ENCODE measurements at places on chromosomes 3 and 15.
A peak's percentile ranks its signal among the peaks of the same experiment; 100 is the strongest.

GRCh38 chr15:39473298-39473947 lies 107.5 kb upstream of the THBS1 start:
- no peak for DNase-seq

DNA sequence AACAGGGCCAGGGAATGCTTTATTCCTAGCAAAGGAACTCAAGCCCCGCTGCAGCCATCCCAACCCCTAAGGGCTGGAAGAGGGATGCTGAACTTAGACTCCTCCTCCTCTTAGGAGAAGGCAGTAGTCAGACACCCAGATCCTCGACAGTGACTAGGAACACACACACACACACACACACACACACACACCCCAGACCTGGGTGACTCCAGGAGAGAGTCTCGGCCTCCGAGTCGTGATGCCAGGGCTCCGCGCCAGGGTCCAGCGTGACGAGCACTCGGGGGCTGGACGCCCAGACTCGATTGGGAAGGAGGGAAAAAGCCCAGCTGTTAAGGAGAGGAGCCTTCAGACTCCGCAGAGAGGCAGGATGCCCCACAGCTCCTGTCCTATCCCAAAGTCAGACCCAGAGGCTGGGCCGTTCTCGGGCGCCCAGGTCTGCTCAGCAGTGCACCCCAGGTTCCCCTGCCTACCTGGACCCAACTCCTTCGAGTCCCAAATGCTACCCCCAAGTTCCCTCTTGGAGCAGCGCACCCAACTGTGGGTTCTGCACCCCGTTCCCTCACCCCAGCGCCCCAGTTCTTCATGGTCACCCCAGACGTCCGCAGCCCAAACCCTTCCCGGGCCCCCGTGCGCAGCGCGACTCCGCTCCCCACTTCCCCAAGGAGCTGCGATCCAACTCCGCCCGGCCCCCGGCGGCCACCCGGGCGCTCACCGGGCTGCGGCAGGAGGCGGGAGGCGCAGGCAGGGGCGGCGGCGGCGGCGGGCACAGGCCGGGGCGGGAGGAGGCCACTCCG lies 421 bp downstream of the BMF start:
- no peak for DNase-seq

GRCh38 chr15:83322061-83322460 lies 37.6 kb upstream of the BNC1 start:
- no peak for DNase-seq

DNA sequence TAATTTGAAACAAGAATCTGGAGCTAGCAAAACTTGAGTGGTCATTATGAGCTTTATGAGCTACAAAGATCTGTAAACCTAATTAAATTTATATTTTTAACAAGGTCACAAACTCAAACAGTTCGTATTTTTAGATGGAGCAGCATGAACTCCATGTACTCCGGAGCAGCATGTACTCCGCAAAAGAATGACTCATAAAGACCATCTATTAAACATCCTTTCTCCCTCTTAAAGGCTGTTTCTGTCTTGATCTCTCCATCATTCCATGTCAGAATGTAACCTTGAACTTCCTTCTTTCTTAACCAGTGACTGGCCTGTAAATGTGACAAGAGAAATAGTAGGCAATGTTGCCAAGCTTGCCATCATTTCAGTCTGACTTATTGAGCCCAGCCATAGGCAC lies 696.9 kb downstream of the ZNF385D start:
- no peak for DNase-seq

DNA sequence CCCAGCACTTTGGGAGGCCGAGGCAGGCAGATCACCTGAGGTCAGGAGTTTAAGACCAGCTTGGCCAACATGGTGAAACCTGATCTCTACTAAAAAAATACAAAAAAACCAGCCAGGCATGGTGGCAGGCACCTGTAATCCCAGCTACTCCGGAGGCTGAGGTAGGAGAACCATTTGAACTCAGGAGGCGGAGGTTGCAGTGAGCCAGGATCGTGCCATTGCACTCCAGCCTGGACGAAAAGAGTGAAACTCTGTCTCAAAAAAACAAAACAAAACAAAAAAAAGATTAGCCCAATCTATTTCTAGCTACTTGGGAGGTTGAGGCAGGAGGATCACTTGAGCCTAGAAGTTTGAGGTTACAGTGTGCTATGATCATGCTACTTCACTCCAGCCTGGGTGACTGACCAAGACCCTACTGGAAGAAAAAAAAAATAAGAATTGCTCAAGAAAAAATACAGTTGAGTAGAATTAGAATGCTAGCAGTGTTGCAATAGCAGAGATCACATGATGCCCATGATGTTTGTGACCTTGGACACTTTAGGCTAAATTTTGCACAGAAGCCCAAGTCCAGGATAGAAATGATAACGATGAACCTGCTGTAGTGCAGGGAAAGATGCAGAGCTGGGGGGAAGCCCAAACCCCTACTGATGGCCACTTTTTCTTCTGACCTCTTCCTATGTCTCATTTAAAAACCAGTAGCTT lies 162.2 kb downstream of the LPP start:
- DNase-seq: no peak

DNA sequence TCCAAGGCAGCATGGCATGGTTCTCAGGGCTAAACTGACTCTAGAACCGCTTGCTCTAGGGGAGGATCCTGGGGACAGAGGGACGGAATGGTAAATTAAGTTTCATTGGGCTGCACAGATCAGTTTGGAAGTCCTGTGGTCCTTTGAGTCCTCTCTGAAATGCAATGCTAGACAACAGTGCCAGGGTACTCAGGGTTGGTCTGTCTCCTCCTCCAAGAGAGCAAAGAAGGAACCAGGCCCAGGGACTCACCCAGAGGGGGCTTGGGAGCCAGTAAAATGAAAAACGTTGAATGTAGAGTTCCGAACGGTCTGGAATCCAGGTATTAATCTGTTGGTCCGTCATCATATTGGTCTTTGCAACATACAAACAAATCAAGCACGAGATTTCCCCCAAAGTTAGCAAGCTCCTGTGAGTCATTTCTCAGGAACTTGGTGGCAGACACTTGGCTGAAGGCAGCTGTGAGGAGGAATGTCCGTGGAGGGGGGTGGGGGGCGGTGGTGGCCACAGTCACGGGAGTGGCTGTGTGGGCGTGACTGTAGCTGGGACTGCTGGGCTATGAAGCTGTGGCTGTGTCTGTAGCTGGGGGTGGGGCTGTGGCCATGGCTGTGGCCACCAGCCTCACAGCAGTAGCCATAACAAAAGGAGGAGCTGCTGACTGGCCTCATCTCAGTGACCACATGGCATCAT lies 361.0 kb downstream of the SHQ1 start:
- no peak for DNase-seq

GRCh38 chr3:126522363-126522788 lies 1.6 kb upstream of the CHST13 start:
- DNase-seq: peak; percentile 15

- DNase-seq: no peak
Observed at GRCh38 chr3:10367506-10367905, 46.6 kb upstream of the SEC13 start.

- no peak for DNase-seq
Observed at GRCh38 chr15:98686983-98687382, 38.6 kb downstream of the IGF1R start.

GRCh38 chr3:50208677-50209344 lies 3.7 kb downstream of the SLC38A3 start:
- no peak for DNase-seq

- DNase-seq: no peak
Observed at GRCh38 chr3:129318921-129319320, 40.3 kb downstream of the HMCES start.

GRCh38 chr3:152037297-152037696 lies 163.9 kb downstream of the SUCNR1 start:
- no peak for DNase-seq

GRCh38 chr3:126155280-126155640 lies 25.1 kb downstream of the ALDH1L1 start:
- DNase-seq: no peak

Measured in CD4-positive, alpha-beta T cell treated with Interleukin-6 at 100 ng/mL for 8 hours (primary cell).